ENCODE measurements at places on chromosomes 1 and 21.

DNA sequence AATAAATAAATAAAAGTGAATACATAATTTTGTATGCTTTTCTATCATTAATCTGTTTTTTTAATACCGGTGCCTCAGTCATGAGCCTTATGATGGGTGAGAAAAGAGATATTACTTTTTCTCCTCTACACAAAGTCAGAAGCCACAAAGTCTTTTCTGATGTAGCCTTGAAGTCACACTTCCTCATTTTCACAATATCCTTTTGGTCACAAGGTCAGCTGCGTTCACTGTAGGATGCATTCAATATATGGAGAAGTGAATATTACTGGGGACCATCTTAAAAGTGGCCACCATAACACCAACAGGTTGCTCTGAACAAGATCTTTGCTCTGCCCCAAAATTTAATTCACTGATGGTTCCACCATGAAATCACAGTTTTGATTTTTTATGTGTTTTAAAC is 83.3 kb upstream of the TNR start:
- no peak for DNase-seq

DNA sequence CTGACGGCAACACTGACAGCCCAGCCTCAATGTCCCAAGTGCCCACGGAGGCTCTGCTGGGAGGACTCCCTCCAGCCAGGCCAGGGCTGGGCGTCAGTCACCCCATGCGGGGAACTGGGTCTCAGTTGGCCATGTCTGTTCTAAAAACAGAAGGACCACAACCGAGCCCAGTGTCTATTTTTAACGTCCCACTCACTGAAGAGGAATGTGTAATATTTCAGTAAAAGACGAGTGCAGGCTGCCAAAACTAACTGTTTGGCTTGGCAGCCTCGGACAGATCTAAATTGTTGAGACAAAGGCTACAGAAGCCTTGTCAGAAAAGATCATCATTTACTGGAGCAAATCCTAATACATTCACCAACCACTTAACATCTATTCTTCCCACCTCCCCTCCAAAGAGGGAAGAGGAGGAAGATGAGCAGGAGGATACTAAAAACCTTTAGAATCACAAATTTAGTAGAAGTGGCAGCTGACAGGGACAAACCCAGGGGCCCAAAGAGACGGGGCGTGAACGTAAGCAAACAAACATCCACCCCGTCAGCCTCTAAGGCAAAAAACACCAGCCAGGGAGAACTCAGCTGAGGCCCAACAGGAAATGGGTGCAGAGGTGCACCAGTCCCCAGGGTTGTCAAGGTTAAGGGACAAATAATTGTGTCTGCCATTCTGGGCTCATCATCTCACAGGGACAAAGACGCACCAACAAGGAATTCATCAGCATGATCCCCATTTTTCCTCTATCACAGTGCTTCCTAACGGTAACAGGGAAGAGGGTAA is 18.7 kb downstream of the C1orf198 start:
- no peak for DNase-seq

- DNase-seq = no peak
These were observed 941 bp downstream of the ARNT start for GRCh38 chr1:150875197-150876118.

- DNase-seq = no peak
These were observed at the start of gene PTPN22 for GRCh38 chr1:113871597-113872113. PTPN22 (minus strand) TSS chr1:113871712.

DNA sequence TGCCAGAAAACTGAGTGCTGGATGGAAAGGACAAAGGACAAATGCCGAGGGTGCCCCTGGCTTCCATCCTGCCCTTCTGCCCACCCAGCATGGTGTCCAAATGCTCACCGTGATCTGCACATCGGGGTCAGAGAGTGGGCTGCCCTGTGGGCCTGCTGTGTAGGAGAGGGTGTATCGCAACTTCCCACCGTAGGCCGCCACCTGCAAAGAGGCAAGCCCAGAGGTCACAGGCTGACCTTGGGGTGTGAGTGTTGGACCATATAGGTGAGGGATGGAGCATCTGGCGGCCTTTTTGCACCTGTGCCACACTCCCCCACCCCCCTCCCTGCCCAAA is 53.5 kb downstream of the LDLRAD2 start:
- DNase-seq = no peak
